ENCODE measurements at places on chromosomes 5 and 9.

DNA sequence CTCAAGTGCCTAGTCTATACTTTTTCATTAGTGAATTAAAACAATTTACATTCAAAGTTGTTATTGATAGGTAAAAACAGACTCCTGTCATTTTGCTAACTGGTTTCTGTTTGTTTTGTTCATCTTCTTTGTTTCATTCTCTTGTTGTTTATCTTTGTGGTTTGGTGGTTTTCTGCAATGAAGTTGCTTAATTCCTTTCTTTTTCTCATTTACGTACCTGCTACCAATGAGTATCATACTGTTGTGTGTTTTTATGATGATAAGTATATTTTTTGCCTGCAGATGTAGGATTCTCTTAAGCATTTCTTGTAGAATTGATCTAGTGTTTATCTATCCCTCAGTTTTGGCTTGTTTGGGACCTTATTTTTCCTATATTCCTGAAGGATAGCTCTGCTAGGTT, 2230.0 kb downstream of the MAT2B start:
- no peak for DNase-seq

- DNase-seq, result no peak
These were observed 44.0 kb downstream of the C9orf85 start for GRCh38 chr9:71955300-71955915.

GRCh38 chr9:87713278-87713987, 12.5 kb upstream of the CTSL start:
- DNase-seq, result peak; percentile 81

DNA sequence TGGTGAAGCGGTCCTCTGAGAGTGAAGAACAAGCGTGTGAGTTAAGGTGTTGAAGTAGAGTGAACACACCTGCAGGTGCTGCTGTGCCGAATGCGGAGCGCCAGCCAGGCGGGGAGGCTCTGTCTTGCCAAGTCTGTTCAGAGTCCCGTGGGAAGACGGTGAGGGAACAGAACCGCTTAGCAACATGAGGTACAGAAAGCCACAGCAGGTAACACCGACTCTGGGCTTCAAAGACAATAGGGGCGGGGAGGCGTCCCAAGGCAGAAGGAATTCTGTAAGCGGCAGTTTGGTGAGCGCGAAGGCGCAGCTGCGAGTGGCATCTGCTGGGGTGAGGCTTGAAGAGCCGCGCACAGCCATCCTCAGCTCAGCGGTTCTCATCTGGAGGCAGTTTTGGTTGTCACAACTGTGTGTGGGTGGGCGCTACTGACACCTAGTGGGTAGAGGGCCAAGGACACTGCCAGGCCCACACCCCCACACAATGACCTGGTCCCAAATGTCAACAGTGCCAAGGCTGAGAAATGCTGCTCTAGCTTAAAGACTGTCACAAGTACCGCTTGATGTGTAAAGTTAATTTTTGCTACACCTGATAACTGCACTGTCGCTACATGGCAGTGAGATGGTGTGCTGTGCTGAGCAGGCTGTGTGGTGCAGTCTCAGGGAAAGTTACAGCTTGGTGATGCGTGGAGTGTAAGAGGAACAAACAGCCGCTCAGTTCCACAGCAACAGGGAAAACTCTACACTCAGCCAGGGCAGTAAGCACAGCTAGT, 67.4 kb upstream of the TBC1D9B start:
- peak; percentile 46 for DNase-seq

GRCh38 chr5:149452665-149453617, 73.8 kb upstream of the IL17B start:
- DNase-seq, result peak; percentile 94

GRCh38 chr5:72203251-72203845, 96.1 kb downstream of the MAP1B start:
- DNase-seq, result no peak

- no peak for DNase-seq
These were observed 891.4 kb upstream of the C9orf72 start for GRCh38 chr9:28464481-28465216.

- no peak for DNase-seq
These were observed at the start of gene IL33 for GRCh38 chr9:6215562-6215961. IL33 (plus strand) TSS chr9:6215807; CDS start chr9:6241695, 25,888 bp downstream.

GRCh38 chr5:145221416-145221815, 613.7 kb downstream of the PRELID2 start:
- no peak for DNase-seq

DNA sequence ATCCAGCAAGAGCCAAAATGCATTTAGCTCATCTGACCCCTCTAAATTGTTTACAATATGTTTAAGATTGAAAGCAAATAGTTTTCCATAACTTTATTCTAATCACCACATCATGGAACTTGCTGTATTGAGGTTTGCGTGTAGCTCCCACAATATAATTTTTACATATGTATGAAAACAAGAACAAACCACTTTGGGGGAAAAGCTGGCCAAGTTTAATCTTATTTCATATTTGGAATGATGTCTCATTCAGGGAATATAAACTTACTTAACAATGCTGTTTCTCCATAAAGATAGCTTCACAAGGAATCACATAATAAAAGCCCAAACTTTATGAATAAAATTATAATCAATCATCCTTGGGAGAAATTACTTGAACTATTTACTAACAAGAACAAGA, 194.6 kb upstream of the PCSK5 start:
- DNase-seq, result no peak

- DNase-seq, result no peak
These were observed 20.8 kb downstream of the ENHO start for GRCh38 chr9:34501889-34502425.

DNA sequence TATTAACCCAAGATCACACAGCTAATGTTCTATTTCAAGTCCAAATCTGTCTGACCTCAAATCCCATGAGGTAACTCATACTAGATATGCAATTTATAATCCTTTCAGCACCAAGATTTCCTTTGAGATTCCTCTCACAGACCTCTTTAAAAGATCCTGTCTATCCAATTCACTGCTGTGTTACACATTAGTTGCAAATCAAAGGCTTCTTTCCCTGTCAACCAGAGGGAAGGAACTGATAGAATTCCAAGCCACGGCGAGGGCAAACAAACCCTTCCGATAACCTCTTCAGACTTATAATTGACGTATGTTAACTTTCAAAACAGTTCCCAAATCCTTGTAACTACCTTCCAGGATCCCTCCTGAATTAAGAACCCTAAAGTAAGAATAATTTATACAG, 168.9 kb downstream of the DRD1 start:
- no peak for DNase-seq

DNA sequence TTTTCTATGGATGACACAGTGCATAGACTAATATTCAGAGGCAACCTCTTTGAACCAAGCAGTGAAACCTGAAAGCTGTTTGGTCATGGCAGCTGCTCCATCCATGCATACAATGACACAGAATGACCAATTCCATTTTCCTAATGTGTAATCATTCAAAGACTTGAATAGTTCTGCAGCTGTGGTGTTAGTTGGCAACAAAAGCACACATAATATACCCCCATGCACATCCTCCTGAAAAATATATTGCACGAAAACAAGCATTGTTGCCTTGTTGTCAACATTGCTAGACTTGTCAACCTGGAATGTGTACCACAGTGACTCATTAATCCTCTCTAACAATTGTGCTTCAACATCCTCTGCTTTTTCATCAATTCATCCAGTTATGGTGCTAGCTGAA, 71.0 kb upstream of the SEMA6A start:
- no peak for DNase-seq

- no peak for DNase-seq
These were observed 85.6 kb upstream of the CACNA1B start for GRCh38 chr9:137791947-137792346.

- DNase-seq, result no peak
These were observed 27.6 kb downstream of the AP3S1 start for GRCh38 chr5:115869256-115869795.

GRCh38 chr9:16318516-16319060, 551.9 kb downstream of the BNC2 start:
- no peak for DNase-seq

DNA sequence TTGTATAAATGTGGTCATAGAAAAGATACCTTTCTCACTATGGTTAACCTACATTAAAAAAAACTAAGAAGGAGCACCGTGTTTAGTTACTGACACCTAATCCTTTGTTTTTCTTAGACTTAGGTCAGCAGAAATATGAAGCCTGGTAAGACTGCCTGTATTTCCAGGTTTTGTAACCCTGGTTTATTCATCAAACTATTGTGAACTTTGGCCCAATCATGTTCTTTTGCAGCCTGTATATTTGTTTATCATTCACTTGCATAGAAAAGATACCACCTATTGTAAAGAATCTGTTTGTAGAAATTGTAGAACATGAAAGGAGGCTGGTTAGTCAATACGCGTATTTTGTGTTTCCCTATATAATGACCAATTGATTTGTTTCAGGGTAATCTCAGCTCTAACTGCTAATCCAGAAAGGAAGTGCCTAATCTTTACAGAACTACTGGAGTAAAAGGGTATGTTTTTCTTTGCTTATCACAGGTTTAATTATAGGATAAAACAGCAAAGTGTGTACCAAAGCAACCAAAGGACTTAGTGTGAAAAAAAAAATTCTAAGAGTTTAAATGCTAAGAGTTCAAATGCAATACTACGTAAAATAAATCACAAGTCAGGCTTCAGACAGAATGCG, 103.6 kb downstream of the LURAP1L start:
- peak; percentile 24 for DNase-seq

DNA sequence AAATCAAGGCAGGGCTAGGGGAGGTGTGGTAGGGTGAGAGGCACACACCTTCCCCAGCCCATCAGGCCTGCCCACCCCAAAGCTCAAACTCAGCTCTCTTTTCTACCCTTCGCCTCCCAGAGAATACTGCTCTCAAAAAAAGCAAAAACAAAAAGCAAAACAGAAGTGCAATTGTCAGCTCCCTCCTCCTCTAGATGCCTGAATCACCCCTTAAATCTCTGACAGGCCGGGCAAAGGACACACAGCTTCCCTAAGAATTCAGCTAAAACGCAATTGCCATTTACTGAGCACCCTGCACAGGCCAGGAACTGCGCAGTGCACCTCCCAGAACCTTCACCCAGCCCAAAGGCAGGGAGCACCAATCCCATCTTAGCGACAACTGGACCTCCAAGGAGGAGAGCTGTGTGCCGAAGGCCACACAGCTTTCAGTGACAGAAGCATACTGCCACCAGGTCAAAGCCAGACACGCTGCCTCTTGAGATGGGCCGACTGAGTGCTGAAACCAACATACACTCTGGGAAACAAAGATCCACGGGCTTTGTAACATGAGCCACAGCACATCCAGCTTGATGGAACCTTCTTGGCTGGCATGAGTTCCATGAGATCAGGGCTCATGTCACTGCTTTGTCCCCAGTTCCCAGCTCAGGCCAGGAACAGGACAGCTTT, 53.4 kb upstream of the STXBP1 start:
- no peak for DNase-seq

DNA sequence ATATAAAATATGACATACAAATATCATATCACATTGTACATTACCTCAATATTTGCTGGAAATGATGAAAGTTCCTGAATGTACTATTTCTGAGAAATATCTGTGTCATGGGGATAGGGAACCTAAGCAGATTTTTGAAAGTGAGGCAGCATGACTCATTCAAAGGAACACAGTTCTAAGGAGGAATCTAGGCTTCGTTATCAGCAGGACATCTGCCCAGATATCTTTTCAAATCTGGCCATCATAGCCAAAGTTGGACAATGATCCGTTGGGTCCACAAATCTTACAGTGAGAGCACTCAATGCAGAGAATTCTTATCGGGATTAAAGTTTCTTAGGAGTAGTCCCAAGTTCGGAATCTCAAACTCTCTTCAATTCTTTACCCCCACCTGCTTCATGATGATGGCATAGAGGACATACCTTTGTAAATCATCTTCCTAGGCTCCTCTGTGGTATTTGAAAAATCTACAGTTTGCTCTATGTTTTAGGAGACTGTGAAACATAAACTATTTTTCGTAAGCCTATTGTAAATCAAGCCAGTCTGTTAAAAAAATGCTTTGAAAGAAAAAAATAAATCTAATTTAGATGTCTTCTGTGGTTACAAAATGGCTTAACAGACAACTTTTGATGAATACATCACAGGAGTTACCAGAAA, 29.4 kb upstream of the ALDH1A1 start:
- no peak for DNase-seq

GRCh38 chr5:105903069-105903468, 1767.7 kb downstream of the EFNA5 start:
- DNase-seq, result no peak

GRCh38 chr5:77768978-77769377, 7.2 kb downstream of the TBCA start:
- no peak for DNase-seq

DNA sequence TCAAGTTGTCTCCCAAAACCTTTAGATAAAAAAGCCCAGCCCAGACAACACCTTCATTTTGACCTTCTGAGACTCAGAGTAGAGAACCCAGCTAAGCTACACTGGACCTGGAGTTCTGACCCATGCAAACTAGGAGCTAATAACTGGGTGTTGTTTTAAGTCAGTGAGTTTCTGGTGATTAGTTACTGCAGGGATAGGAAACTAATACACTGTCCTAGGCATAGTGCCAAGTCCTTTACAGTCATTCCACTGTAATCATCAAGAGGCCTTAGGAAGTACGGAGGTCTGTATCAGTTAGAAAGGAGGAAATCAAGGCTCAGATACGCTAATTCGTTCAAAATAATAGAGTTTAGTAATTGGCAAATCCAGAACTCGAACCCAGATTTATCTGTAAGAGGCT, 197.9 kb downstream of the KCTD16 start:
- DNase-seq, result peak; percentile 55

DNA sequence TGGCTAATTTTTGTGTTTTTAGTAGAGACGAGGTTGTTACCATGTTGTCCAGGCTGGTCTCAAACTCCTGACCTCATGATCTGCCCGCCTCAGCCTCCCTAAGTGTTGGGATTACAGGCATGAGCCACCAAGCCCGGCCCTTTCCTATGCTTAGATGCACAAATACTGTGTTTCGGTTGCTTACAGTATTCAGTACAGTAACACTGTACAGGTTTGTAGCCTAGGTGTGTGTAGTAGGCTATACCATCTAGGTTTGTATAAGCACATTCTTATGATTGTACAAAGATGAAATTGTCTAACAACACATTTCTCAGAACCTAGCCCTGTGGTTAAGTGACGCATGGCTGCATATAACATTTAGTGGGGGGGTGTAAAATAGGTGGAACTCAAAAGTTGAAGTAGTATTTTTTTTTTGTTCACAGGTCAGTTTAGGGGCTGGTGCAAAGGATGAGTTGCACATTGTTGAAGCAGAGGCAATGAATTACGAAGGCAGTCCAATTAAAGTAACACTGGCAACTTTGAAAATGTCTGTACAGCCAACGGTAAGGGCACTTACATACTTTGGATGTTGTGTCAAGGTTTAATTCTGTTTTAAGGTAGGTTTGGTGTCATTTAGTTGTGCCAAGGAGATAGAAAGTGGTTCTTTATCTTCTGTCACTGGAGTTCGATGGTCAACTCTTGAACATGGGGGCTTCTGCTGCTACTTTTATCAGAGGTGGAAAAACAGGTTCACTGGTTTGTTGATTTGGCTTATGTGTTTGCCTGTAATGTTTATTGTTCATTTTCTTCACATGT, 3.4 kb downstream of the NPM1 start:
- DNase-seq, result no peak

- DNase-seq, result no peak
These were observed 16.2 kb downstream of the LAMC3 start for GRCh38 chr9:131024978-131025868.
